ENCODE measurements at places on chromosomes 2 and 18. TPM values are rescaled to one million over a fixed set of nuclear protein-coding genes. Genes with fewer than 3 reads are reported as not detected.

DNA sequence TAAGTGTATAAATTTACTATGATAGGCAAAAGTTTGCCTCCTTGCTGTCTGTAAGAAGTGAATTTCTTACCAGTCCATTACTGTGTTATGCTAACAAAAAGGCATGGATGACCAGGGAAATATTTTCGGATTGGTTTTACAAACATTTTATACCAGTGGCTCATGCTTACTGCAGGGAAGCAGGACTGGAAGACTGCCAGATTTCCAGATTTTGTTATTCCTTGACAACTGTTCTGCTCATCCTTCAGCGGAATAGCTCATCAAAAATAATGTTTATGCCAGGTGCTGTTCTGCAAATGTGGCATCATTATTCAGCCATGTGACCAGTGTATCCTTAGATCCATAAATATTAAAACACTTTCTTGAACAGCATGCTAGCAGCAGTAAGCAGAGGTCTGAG is 40.4 kb upstream of the NETO1 start:
- DNase-seq, result no peak

- no peak for DNase-seq
Measured at GRCh38 chr2:68169308-68169707, 11.6 kb downstream of the PNO1 start.

DNA sequence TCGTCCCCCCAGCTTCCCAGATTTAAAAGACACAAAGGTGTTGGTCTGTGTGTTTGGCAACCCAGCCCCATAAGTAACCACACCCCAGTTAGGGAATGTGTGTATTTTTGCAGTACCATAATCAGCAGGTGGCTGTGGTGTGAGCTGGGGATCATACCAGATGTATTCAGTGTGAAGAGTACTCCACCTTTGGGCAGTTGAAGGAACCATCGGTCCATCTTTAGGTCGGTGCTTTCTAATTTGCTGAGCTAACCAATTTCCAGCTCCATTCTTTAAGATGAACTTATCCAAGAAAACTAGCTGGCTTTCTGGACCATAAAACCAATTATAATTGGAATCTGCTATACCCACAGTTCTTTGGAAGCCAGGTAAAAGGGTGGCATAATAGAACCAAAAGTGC is 3.2 kb downstream of the DSEL start:
- no peak for DNase-seq

DNA sequence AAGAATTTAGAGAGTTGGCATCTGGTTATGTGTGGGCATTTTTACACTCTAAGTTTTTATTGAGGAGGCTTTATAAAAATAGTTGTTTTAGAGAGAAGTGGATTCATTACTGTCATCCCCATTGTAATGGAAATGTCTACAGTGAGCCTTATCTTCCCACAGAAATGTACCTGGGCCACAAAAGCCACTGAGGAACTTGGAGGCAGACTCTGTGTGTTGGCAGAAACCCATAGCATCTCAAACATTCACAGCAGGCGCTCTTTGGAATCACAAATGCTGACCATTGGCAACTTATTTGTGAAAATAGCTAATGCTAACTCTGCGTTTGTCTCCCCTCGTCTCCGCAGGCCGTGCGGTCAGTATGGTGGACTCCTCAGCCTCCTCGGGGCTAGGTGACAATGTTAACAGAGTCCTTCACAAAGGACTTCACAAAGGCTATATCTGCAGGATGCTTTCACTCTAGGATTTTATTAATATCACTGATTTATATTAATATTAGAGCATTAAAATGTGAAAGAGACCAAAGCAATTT is 689.1 kb upstream of the POU3F3 start:
- DNase-seq, result no peak

The SERPINB13 gene
- not detected for total RNA-seq

DNA sequence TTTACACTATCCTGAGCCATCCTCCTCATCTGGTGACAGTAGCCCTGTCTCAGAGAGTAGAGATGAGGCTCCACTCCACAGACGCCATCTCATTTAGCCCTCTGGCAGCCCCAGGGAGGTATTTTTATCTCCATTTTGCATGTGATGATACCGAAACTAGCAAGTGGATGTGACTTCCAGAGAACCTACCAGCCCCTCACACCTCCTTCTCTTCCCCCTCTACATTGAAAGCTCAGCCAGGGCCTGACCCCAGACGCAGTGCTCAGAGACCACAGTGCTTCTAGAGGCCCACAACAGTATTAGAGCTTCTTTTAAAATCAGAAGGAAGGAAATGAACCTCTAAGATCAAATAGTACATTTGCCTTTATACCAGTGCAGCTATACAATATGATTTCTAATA is 8.3 kb downstream of the GYPC start:
- no peak for DNase-seq

DNA sequence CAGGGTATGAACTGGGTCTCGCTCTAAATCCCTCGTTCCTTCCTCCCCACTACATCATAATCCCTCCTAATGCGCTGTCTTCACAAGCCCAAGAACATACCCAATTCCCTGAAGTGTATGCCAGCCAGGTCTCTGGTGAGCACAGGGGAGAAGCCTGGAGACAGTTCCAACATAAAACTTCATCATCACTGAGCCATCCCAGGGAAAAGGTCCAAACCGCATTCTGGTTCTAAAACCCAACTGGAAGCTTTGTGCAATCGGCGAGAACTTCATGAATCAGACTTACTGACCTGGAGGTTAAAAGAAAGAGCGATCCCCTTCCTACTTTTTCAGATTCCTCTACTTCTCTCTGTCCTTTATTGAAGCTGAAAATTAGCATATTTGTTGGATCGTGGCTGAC is 132.7 kb downstream of the ALPK2 start:
- DNase-seq, result no peak

The TTL gene
- 43.5 TPM for total RNA-seq

The GKN1 gene
- total RNA-seq, result 0.32 TPM

DNA sequence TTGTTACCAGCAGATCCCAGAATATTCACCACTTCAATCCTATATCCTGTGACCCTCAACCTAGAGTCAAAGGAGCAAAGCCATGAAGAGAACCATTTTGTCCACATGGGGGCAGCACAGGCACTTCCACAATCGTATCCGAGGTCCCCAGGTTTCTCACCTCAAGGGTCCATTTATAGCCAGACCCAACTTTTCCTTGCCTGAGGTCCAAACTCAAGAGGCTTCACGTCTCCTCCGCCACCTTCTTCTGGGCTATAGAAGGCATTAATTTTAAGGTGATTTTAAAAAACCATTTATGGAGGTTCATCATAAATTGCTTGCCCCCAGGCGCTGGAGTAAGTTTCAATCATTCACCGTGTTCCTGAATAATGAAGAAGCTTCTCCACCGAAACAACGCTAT is 111.6 kb upstream of the NABP1 start:
- peak; percentile 66 for DNase-seq

The IL36A gene
- not detected for total RNA-seq

DNA sequence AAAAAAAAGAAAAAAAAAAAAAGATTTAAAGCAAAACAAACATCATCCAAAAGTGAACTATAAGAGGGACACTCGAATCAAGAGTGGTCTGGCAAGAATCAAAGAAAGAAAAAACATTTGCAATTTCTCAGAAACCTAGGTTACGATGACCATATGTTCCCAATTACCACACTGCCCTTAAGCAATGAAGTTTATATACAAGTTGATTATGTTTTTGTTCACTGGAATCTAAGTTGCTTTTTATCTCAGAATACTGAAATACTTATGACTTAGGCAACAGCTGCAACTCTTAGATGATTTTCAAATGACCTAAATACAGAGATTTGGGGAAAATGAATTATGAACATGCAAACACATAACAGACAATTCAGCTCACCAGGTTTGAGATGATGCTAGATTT is 597.1 kb upstream of the CHAC2 start:
- peak; percentile 85 for DNase-seq

- peak; percentile 35 for DNase-seq
Measured at GRCh38 chr2:195659114-195659513, 2.1 kb downstream of the SLC39A10 start.

DNA sequence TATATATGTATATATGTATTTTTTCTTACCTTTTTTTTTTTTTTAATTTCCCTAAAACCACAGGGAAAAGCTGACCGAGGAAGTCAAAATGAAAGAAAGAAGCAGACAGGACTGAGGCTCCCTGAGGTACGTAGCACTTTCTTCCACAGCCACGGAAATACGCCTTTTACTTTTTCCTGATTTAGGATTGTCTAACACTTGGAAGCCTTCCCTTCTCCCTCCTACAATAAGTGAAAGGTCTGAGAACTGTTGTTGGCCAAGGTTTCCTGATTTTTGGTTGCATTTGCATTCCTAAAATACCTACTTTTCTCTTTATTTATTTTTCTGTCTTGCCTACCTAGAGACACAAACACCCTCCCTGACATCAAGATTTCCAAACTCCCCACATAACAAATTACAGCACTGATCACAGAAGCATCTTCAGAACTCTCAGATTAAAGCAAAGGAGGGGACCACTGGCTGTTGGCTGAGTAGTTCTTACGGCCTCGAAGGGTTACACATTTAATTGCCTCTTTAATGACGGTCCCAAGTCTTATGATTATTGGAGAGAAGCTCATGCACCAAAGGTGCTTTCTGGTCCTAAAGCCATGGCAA is 778.5 kb upstream of the FANCL start:
- peak; percentile 12 for DNase-seq

- DNase-seq, result no peak
Measured at GRCh38 chr2:128279009-128279408, 39.7 kb downstream of the HS6ST1 start.

The ANKRD23 gene
- 1.3 TPM for total RNA-seq

All from fibroblast of villous mesenchyme (primary cell).